ENCODE measurements at places on chromosomes 16 and 17.

DNA sequence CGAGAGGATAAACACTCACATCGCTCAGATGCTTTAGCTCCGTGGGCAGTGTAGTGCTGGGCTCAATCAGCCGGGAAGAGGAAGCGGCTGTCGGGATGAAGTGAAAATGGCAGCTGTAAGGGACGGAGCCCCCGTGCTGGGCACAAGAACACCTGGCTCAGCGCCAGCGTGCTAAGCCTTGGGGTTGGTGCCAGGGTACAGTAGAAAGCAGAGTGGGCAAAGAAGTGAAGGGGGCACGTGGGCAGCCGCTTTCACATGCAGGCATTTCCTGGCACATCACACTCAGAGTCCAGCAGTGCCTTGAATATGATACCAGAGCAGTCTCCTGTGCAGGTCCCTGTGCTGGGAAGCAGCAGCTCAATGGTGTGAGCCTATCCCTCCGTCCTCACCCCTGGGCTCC is 51.1 kb upstream of the FOXF1 start:
- no peak for DNase-seq

GRCh38 chr16:74261068-74261467 is 35.5 kb upstream of the PSMD7 start:
- no peak for DNase-seq

- no peak for DNase-seq
These were observed 1.7 kb downstream of the RPRML start for GRCh38 chr17:46977348-46977747.

DNA sequence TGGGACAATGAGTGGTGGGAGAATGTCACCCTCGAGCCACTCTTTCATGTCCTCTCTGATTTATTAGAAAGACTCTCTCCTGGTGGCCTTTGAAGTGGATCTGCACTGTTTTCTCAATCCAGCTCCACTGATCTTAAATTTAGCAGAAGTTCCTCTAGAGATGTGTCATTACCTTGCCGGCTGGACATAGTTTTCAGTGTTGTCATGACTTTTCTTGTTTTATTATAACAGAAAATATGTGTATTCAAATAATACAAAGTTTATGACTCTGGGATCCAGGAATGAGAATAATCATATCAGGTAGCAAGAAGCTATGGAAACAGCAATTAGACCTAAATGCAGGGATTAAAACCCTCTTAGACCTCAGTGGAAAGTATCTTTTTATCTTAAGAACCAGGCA is 247.5 kb upstream of the ELAC2 start:
- no peak for DNase-seq

DNA sequence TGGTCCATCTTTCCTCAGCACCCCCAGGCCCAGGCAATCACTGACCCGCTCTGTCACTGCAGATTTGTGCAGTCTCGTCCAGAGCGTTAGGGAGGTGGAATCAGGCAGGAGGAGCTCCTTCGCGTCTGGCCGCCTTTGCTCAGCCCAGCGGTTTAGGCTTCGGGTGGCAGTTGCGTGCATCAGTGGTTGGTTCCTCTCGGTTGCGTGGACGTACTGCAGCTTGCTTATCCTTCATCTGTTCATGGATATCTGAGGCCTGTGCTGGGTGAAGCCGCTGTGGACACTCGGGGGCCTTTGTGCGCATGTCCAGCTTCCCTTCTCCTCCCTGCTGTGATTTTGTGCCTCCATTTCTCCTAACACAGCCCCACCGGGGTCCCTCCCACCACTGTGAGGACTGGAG is 4.7 kb upstream of the P2RX1 start:
- DNase-seq, result no peak

DNA sequence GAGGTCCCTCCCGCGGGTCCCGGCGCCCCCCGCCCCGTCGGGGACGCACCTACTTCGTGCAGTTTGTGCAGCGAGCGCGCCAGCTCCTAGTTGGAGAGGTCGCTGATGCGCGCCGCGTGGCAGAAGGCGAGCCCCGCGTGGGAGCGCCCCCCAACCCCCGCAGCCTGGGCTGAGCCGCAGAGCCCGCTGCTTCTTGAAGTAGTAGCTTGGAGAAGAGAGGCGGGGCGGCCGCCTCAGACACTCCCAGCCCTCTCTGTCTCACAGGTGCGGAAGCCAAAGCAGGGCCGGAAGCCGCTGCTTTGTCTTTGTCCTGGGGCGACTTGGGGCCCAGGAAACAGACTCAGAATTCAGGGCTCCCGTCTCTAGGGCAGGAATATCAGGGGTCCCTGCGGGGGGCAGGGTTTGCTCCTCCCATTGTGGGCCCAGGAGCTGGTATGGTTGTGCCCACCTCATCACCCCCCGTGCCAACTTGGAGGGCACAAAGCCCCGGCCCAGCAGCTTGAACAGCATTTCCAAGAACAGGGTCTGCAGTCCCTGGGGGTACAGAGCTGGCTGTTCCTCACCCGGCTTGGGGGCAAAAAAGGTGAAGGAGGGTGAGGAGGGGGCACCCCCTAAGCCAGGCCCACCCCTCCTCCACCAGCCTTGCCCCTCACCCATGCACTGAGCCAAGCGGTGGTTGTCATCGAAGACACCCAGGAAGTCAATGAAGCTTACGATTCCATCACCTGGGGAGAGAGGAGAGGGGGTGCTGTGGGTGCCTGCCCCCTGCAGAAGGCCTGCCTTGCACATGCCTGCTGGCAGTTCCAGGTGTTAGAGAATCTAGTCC is 13.5 kb downstream of the SPATA32 start:
- peak; percentile 84 for DNase-seq

DNA sequence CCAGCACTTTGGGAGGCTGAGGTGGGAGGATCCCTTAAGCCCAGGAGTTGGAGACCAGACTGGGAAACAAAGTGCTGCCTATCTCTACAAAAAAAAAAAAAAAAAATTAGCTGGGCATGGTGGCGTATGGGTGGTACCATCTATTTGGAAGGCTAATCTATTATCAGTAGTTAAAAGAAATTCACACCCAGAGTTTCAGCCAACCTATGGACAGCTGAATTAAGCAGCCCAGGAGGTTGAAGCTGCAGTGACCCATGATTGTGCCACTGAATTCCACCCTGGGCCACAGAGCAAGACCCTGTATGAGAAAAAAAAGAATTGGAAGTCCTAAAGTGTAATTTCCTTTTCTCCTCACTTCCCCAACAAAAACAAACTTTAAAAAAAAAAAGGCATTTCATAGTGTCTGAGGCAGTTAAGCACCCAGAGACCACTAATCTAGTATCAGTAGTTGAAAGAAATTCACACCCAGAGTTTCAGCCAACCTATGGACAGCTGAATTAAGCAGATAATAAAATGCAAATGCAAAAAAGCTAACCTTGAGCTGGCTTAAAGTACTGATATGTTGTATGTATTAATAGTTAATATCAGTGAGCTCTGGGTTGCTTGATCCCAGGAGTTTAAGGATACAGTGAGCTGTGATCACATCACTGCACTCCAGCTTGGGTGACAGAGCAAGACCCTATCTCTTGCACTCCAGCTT is 18.1 kb downstream of the CLTC start:
- no peak for DNase-seq

DNA sequence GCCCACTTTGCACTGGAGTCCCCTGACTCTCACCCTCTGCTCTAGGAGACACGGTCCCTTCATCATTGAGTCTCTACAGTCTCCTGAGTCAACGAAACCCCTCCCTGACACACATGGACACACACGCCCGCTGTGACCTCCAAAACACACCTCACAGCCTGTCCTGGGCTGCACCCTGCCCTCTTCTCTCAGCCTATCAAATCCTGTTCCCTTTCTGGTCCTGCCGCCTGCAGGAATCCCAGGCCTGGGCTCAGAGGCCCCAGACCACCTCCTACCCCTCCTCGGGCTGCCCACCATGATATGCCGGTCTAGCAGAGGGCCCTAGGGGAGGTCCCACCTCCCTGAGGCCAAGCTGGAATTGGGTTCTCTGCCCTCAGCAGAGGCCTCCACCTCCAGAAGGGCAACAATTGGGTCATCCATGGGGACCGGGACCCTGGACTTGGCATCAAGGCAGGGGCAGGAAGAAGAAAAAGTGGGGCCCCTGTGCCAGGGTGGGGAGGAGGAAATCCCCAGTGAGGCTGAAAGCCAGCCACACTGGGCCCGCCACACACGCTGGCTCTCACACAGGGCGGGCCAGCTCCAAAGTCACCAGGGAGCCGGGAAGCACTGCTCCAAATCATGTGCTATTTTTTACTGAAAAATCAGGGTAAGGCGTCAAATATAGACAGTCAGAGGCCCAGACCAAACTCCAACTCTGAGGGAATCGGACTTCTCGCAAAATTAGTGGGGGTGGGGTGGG is 3.4 kb downstream of the PPP1R9B start:
- DNase-seq, result no peak

DNA sequence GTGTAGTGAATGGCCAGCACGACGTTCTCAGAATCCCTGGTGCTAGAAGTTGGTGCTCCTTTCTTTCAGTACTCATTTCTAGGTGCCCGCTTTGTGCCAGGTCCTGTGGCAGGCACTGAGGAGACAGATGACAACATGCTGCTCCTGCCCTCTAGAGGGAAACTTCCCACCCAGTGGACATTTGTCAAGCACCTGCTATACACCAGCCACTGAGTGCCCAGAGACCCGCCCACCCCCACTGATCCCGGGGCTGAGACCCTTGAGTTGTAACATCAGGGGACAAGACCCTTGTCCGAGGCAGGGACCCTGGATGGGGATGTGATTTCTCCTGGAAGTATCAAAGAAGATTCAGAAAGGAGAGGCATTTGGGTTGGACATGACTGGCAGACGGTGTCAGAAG is 25.1 kb downstream of the UNC13D start:
- DNase-seq, result no peak

DNA sequence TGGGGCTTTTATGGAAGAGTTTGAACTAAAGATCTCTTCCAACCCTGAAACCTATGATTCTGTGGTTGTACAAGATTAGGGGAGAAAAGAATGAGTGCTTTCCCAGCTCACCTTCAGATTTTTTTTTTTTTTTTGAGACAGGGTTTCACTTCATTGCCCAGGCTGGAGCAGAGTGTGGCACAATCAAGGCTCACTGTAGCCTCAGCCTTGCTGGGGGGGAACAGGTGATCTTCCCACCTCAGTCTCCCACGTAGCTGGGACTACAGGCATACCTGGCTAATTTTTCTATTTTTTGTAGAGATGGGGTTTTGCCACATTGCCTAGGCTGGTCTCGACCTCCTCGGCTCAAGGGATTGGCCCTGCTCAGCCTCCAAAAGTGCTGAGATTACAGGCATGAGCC is 21.8 kb upstream of the ITGB3 start:
- DNase-seq, result no peak

DNA sequence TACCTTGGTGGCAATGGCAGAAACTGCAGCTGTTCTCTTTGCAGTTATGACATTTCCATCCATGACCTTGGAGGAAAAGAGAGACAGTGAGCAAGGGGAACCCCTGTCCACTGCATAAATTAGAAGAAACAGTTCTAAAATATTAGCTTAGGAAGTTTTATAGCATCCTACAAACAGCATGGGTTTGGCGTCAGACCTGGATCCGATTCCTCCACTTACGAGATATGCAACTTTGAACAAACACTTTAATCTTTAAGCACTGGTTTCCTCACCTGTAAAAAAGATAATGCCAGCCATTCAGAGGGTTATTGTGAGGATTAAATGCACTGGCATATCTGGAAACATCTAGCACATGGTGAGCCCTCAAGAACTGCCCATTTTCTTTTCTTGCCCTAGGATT is 2.6 kb downstream of the CRYM start:
- DNase-seq, result no peak

- DNase-seq, result no peak
These were observed 8.0 kb downstream of the CD300LB start for GRCh38 chr17:74523308-74523707.

GRCh38 chr16:75265911-75266701 is 14.7 kb upstream of the BCAR1 start:
- peak; percentile 91 for DNase-seq

GRCh38 chr17:19554393-19554792 is 20.7 kb downstream of the SLC47A1 start:
- no peak for DNase-seq

GRCh38 chr17:67379251-67379630 is 2.2 kb downstream of the PITPNC1 start:
- no peak for DNase-seq

GRCh38 chr17:34837876-34838478 is 123.3 kb downstream of the CCT6B start:
- DNase-seq, result no peak

GRCh38 chr17:15261802-15262290 is 3.3 kb downstream of the PMP22 start:
- no peak for DNase-seq

GRCh38 chr17:44847586-44847985 is at the start of gene HIGD1B:
Gene HIGD1B, plus strand, starts transcription at chr17:44847883. Its CDS starts 270 bp downstream, at chr17:44848153.
- DNase-seq, result no peak

DNA sequence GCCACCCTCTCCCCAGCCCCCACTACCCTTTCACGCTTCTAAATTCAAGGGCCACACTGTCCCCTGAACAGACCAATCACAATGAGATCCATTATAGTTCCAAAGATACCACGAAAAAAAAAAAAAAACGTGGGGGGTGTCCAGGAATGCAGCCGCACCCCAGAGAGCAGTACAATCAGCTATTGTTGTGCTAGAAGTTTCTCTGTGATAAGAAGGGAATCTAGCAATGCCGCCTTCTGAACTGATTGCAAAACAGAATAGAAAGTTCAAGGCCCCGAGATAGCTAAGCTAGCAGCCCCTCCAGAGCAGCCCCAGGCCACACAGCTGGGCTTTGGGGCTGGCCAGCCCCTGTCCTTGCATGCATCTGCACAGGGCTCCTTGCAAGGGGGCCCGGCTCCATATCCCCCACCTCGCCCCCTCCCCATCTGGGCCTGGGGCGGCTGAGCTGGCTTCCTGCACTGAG is 86.9 kb upstream of the CBX4 start:
- DNase-seq, result no peak

DNA sequence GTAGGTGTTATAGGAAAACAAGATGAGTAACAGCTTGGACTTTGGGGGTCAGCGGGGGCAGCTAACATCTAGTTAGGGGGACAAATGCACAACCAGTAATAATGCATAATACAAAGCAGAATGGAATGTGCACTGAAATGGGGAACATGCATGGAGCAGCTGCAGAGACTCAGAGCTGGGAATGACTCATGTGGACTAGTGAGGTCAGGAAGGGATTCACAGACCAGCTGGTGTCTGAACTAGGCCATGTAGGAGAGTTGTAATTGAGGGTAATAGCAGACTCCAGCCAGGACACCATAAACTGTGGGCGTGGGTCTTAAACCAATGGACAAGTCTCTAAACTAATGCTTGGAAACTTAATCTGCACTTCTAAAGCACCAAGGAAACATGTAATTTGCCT is 176.8 kb upstream of the ASIC2 start:
- no peak for DNase-seq

DNA sequence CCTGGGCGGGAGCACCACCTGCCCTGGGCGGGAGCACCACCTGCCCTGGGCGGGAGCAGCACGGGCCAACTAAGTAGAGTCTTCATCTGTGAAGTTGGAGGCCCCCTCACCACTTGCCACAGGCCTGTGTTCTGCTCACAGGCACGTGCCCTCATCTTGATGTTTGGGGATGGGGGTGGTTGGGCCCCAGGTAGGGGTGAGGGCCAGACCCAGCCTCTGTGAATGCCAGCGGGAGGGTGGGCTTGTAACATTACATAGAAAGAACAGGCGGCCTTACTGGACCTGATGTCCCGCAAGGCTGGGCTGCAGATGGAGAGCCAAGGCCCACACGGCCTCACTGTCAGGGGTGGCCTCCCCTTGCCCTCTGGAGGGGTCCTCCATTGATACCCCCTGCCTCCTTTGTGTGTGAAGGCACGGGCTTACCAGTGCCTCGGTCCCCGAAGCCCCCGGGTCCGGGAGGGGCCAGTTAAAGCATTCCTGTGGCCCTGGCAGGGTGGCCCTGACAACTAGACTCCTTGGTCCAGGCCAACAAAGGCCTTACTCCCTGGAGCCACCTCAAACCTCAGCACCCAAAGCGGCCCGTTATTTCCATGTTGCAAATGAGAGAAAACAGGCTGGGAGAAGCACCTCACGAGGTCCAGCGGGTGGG is 1.1 kb upstream of the SLC16A3 start:
- DNase-seq, result no peak

- peak; percentile 48 for DNase-seq
These were observed at the start of gene KCNJ2 for GRCh38 chr17:70168977-70169708. Gene KCNJ2, plus strand, starts transcription at chr17:70169532. Its CDS starts 5,508 bp downstream, at chr17:70175040.
